T-helper 2 cell (primary cell): ENCODE measurements at places on chromosomes 1 and 21.

GRCh38 chr1:84299536-84300170, 1.9 kb upstream of the SAMD13 start:
- DNase-seq = no peak

DNA sequence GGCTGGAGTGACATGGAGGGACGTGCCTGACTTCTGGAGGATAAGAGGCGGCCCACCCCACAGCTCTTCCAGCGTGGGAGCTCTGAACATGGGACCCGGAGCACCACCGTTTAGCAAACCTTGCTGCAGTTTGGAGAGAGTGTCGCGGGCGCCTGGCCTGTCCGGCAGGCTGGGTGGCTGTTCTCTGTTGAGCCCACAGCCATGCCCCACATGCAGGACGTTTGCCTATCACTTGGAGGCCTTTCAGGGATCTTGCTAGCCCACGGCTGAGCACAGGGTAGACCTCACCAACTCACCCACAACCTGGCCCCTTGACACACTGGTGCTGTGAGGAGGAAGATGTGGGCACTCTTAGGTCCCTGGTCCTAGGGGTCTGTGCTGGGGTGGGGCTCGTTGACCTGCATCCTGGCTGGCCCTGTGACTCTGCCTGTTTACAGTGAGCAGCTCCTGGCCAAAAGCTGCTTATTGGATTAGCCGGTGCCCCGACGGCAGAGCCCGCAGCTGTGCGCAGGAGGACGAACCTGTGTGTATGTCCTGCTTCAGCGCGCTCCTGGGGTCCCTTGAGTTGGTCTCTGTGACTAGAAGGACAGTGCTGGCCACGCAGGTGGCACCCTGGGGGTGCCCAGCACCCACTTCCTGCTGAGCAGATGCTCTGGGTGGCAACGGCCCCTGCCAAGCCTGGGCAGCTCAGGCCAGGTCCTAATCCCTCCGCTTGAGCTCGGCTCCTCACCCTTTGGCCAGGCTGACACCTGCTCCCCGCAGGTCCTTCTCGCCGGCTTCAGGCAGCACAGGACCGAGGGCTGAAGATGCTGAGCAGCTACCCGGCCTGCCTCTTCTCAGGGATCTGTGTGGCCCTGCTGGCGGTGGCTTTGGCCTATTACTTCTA, 72.4 kb upstream of the TRAPPC10 start:
- no peak for DNase-seq

- no peak for DNase-seq
Observed at GRCh38 chr1:40390857-40391256, 17.3 kb downstream of the SMAP2 start.

GRCh38 chr1:97164276-97164639, 442.7 kb downstream of the PTBP2 start:
- no peak for DNase-seq

GRCh38 chr1:154556422-154556821, 2.0 kb downstream of the UBE2Q1 start:
- DNase-seq = no peak
